ENCODE measurements at places on chromosomes 5 and 9. TPM values are rescaled to one million over a fixed set of nuclear protein-coding genes. Genes with fewer than 3 reads are reported as not detected.

GRCh38 chr5:63155310-63155631 lies 576.7 kb downstream of the LRRC70 start:
- no peak for DNase-seq

DNA sequence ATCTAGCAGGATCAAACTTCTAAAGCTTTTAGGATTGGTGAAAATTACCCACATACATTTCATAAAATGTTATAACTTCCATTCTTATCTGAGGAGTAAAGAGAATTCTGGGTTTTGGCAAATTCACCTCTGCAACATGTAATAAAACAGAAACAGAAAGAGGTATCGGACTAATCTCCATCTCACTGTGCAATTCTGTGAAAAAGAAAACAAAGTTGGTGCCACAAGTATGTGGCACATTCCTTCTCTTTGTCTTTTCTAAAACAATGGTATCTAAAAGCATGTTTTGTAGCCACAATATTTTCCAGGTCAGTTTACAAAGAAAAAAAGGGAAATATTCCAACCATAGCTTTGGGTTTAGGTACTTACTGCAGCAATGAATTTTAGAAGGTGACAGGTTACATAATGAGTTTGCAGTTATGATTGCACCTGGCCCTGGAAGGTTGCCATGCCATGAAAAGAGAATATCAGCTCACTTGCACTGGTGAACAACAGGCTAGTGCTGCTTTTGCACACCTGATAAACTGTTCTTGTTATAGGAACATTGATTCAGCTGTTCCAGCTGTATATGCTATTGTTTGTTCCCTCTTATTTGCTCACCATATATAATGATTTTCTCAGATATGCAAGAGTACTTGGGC lies 491.3 kb upstream of the MEF2C start:
- DNase-seq, result no peak

- DNase-seq, result peak; percentile 66
Measured at GRCh38 chr9:976943-977837, 735 bp downstream of the DMRT3 start.

- no peak for DNase-seq
Measured at GRCh38 chr9:87868175-87868574, 14.5 kb upstream of the SPATA31E1 start.

DNA sequence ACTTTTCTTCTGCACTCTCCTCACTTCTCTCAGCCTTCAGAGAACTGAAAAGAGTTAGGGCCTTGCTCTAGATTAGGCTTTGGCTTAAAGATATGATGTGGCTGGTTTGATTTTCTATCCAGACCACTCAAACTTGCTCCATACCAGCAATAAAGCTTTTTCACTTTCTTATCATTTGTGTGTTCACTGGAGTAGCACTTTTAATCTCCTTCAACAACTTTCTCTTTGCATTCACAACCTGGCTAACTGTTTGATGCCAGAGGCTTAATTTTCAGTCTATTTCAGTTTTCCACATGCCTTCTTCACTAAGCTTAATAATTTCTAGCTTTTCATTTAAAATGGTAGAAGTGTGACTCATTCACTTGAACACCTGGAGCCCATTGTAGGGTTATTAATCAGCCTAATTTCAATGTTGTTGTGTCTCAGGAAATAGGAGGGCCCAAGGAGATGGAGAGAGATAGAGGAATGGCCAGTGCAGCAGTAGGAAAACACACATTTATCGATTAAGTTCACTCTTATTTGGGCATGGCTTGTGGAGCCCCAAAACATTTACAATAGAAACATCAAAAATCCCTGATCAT lies 5.9 kb downstream of the ATPSCKMT start:
- no peak for DNase-seq

DNA sequence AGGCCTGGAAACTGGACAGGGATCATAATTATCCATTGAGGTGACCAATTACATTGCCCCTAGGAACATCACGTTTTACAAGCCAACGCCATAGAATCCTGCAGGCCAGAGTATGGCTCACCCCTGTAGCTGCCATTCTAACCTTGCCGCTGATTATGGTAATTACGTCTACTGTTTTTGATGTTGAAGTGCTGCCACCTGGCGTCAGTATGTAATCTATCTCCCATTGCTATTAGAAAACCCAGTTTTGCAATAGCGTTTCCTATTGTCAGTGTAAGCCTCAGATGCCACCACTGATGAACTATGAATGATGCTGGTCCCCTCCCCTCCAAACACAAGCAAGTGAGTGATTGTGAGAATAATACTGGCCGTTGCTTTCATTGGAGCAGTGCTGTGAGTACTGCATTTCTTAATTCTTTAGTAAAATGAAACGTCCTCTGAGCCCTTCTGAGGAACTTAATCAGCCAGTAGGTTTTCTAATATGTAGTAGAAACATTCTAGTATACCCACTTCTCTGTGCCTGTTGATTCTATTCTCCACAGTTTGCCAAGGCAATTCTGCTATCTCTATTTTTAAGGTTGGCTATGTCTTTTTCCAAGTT lies 100.5 kb upstream of the NMUR2 start:
- DNase-seq, result peak; percentile 64

DNA sequence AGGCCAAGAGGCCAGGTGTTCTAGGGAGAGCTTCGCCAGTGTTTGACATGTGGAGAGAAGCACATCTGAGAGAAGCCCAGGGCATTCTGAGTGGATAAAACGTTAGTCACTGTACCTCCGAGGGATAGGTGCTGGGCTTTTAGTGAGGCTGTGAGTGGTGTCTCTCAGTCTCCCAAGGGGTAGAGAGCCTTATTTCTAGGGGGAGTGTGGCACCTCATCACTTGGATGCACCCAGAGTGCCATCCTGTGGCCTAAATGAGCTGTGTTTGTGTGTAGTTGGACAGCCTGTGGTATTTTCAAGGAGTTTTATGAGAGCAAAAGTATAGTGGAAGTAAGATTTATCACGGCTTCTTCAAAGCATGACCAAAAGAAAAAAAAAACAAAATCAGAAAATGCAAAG lies 1046.9 kb upstream of the WWC1 start:
- peak; percentile 65 for DNase-seq

DNA sequence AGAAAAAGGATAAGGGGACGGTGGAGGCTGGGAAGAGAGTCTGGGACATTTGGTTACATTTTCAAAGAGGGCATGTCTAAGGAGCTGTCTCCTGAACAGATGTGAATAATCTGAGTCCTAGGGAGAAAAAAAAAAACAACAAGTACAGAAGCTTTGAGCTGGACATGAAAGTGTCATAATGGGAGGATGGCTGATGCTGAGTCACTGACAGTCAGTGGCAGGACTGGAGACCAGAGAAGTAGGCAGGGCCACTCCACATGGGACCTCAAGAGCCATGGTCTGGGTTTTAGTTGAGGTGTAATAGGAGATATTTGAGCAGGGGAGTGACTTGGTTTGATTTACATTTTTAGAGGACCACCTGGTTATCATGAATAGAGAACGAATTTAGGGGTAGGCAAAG lies 70.6 kb downstream of the DPYSL3 start:
- DNase-seq, result no peak

Gene DND1
- 0.41 TPM for total RNA-seq

Gene WDR38
- total RNA-seq, result not detected

Gene PCYOX1L
- 7.9 TPM for total RNA-seq

Gene LHX2
- 0.11 TPM for total RNA-seq

Gene GAS1
- total RNA-seq, result 5.7 TPM

All from H1 (cell line).